SHP77 (cell line): ENCODE measurements at places on chromosomes 5 and 9.

DNA sequence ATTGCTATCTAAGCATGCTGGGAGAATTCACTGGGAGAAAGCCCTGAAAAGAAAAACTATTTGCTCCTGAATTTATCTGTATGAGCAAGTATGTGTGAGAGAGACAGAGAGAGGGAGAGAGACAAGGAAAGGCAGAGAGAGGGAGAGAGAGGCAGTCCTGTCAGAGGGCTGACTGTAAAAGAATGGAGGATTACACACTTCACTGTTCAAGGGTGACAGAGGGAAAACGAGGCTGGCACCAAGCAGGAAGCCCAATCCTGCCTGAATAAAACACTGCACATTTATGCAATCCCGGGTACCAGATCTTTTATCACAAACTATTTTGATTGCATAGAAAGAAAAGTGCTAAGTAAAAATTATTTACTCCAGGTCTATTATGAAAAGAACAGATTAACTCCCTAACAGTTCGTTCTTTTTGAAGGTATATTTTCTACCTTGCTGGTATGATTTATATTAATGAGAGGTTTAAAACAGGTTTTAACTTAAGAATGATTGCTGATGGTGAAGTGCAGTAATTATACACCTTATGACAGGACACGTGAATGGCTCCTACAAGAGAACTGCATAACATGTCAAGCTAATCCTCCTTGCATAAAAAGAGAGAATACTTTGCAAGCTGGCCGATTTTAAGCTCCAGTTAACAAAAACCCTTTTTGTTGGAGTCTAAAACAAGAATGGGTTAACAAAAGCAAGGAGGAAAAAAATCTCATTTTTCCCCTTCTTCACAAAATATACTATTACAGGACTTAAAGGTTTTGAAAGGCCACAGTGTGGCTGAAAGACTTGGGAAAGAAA, 82.5 kb downstream of the NFIB start:
- no peak for DNase-seq

- no peak for DNase-seq
Measured at GRCh38 chr9:104879555-104880309, 48.2 kb downstream of the ABCA1 start.

DNA sequence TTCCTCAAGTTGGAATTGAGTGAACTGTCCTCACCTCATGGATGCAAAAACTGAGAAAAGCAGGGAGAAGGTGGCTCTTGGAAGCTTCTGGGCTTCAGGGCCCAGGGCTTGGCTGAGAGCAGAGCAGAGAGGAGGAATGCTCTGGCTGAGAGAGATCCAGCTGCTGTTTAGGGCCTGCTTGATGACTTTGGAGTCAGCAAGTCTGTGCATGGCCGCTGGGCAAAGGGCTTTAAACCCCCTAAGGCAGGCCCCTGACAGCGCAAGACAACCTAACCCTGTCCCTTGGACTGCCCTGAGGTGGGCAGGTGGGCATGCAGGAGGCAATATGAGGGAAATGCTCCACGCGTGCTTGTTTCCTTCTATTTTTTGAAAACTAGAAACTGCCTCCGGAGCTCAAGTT, 8.6 kb downstream of the STC2 start:
- DNase-seq, result no peak

GRCh38 chr5:115818821-115819220, 2.4 kb upstream of the CDO1 start:
- DNase-seq, result no peak

DNA sequence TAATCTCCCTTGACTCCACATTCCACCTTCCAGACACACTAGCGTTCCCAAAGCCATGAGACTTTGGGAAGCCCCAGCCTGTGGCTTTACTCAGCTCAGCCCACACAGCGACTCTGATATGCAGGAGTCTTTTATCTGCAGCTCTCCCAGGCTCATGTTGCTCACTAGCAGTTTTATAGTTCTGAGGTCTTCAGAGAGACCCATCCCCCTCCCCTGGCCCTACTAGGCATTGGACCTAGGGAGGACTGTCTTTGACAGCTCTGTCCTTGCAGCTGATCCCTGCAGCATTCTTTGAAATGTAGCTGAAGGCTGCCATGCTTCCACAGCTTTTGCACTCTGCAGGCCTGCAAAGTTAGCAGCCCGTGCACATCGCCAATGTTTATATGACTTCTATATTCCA, 19.9 kb upstream of the CYLC2 start:
- DNase-seq, result no peak

GRCh38 chr5:79567926-79568549, 44.2 kb upstream of the TENT2 start:
- no peak for DNase-seq

- no peak for DNase-seq
Measured at GRCh38 chr9:94899464-94900221, 173.1 kb downstream of the AOPEP start.

DNA sequence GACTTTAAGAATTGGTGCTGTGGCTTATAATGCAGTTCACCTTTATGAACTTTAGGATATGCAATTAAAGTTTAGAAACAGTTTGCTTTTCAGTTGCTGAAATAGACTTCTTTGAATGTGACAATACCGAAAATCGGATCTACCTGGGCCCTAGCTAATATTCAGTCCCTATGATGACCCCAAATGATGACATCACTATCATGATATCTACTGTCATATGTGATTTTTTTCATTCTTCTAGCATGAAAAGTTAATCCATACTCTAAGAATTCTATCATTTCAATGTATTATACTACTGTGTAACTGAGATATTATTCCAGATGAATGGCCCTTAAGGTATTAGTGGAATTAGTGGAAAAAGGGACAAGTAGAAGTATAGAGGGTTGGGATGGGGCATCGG, 487.2 kb upstream of the TUSC1 start:
- no peak for DNase-seq

DNA sequence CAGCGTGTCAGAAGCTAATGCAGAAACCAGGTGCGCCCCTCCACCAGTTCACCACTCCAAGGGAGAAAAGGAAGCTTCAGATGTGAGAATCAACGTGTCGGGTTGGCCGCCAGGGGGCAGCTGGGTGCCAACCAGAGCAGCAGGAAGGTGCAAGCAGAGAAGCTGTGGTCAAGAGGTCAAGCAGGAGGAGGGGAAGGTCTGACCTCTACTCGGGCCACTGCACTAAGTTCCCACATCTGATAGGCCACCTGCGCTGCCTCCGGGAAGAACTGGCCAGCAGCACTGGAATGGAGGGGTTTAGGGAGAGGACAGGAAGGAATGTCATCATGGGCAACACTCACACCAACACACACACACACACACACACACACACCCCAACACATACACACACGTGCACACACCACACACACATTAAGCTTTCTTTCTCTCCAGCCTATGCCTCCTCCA, 31.4 kb downstream of the ANXA6 start:
- peak; percentile 18 for DNase-seq

- DNase-seq, result no peak
Measured at GRCh38 chr9:12920437-12920836, 145.6 kb downstream of the LURAP1L start.

DNA sequence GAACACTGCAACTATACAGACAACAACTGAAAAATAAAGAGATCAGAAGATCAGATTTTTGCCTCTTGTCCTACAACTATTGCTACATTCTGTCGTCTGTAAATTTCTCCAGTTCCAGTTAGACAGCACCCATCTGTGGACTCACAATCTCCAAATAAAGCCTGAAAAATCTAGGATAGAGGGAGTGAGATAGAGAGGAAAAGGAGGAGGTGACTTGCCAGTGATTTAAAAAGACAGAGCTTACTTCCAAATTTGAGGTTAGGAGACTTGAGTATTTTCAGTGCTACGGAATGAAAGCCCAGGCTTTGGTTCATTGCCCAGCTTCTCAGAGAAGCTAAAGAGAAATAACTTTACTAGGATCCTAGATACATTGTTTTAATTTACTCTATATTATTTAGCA, 63.6 kb downstream of the PTCD2 start:
- no peak for DNase-seq

DNA sequence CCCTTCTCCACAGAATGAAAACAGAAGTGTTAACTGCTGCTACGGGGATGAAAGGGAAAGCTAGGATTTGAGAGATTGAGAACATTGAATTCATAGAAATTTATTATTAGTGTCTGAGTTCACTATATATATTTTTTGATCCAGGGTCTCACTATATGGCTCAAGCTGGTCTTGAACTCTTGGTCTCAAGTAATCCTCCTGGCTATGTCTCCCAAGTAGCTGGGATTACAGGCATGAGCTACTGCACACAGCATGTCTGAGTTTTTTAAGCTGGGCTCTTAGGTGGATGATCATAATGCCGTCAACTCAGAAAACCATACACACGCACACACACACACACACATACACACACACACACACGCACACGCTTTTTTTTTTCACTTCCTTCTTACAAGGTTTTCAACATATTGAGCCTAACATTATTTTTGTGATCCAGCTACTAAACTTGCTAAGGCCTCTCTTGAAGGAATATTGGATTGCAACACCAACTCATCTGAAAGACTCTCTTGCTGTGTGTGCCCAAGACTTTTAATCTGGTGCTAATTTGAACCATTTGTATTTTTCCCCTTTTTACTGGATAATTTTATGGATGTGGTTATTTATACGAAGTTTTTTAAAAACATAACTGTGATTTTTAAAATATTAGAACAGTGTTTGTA, 1045.4 kb downstream of the DTWD2 start:
- DNase-seq, result no peak

- no peak for DNase-seq
Measured at GRCh38 chr9:134364391-134365114, 38.3 kb downstream of the RXRA start.

DNA sequence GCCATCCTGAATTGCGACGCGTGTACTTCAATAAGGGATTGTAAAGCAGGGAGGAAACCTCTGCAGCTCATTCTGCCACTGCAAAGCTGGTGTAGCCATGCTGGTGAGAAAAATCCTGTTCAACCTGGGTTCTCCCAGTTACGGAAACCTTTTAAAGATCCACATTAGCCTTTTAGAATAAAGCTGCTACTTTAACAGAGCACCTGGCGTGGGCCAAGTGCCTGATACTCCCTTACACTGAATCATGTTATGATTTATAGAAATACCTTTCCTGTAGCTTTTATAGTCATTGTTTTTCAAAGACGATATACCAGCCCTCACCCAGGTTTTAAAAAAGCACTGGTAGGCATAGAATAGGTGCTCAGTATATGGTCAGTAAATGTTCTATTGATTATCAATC, 48.3 kb downstream of the SFXN1 start:
- DNase-seq, result no peak

- no peak for DNase-seq
Measured at GRCh38 chr9:134895097-134895496, 14.5 kb downstream of the FCN2 start.

DNA sequence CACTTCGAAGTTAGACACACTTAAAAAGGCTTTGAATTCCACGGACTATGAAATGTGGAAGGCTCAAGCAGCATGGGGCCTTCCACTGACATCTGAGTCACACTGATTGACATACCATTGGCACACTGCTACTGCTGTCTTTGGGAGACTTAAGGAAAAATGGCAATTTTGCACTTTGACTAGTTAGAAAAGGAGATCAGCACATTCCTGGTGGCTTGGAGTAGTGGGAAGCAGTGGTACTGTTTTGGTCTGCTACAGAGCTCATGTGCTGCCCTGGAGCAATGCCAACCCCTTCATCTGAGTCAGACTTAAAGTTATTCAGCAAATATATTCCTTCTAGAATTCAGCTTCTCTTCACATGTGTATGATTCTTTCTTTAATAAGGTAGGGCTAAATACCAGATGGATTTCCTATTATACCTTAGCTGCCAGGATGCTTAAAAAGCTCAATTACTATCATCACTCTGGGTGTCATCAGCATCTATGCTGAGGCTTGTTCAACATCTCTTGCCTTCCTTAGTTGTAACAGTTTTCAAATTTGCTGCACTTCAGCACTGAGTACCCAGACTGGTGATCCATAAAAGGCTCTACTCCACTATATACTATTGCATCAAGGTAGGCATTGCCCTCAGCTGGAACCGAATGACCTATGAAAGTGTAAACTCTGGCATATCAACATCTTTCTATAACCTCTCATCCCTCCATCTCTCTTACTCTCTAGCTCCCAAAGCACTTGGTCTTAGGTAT, 42.3 kb upstream of the MOCS2 start:
- DNase-seq, result no peak

DNA sequence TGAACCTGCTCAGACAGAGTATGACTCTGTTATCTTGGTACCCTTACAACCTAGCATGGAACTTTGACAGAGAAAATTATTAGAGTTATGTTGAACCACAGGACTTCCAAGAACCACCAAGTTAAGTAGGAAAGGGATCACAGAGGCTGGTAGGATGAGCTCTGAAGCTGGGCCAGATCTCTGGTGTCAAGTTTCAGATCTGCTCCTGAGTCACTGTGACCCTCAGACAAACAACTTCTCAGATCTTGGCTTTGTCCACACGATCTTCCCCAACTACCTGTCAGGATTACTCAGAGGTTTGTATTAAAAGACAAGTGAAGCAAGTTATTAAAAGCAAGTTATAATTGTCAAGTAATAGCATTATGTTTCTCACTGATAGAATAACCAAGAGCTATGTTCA, 189.0 kb downstream of the SEC61B start:
- DNase-seq, result no peak

GRCh38 chr5:147396070-147396823, 113.6 kb downstream of the DPYSL3 start:
- DNase-seq, result no peak

DNA sequence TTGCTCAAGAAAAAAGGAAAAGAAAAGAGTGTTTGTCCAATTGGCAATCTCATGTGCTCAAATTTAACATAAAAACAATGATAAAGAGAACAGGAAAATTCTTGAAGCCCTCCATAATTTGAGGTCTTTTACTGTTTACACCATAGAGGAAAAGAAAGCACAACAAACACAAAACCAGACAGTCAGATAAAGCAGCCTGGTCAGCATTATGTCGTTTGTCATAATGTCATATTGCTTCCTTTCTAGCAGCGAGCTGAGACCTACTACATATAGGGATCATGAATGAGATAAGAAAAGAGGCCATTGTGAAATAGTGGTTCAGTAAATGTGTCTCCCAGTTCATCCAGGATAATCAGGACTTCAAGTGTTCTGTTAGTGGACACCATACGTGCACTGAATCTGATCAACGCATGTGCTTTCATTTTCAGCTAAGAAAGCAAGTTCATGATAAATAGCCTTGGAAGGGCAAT, 64.7 kb upstream of the SELENOP start:
- no peak for DNase-seq

GRCh38 chr9:99231711-99232110, 9.6 kb downstream of the SEC61B start:
- DNase-seq, result no peak

DNA sequence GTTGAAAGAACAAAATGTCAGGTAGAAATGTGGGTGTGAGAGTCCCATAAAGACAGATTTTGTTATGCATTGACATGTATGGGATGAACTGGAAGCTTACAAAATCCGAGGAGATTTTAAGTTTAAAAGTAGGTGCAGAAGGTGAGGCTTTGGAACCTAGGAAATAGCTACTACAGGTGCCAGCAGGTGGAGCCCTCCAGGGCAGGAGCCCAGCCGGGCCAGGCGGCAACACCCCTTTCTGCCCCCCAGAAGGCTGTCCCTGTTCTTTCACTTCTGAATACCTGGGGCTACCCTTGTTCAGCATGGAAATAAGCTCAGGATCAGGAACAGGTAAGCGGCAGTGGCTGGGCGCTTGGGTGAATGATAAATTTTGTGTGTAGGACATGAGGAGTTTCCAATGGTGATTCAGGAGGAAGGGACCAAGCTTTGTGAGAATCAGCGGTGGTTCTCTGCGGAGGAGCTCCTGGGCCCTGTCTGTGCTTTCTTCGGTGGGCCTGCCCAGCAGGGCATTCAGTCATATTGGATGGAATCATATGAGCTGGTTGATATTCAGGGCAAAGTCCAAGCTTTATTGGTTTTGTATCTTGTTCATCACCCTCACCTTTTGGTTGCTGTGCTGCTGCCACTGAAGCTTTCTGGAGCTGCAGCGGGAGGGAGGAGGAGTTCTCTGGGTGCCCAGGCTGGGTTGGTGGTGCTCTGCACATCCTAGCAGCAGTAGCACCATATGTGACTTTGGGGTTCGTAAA, 12.3 kb downstream of the PCBD2 start:
- no peak for DNase-seq
